ENCODE measurements at places on chromosomes 4 and X. TPM values are rescaled to one million over a fixed set of nuclear protein-coding genes. Genes with fewer than 3 reads are reported as not detected.

GRCh38 chr4:186097386-186097785 lies 7.1 kb upstream of the FAM149A start:
- no peaks in the 10 kb centered on the region for H3K4me1 ChIP-seq
- no peak overlapping the region for H3K4me3 ChIP-seq
- H3K27me3 ChIP-seq: peaks cover 1% of the 10 kb centered on the region
- DNase-seq: no peak
- H3K27ac ChIP-seq: no peak overlapping the region
- no peaks in the 10 kb centered on the region for H3K36me3 ChIP-seq

- H3K4me1 ChIP-seq: peaks cover 18% of the 10 kb centered on the region
- no peak overlapping the region for H3K27ac ChIP-seq
- no peaks in the 10 kb centered on the region for H3K36me3 ChIP-seq
- DNase-seq: no peak
- H3K4me3 ChIP-seq: peak overlapping the region; percentile 76
Observed at GRCh38 chrX:125204681-125205132, 115.0 kb upstream of the TEX13C start.

DNA sequence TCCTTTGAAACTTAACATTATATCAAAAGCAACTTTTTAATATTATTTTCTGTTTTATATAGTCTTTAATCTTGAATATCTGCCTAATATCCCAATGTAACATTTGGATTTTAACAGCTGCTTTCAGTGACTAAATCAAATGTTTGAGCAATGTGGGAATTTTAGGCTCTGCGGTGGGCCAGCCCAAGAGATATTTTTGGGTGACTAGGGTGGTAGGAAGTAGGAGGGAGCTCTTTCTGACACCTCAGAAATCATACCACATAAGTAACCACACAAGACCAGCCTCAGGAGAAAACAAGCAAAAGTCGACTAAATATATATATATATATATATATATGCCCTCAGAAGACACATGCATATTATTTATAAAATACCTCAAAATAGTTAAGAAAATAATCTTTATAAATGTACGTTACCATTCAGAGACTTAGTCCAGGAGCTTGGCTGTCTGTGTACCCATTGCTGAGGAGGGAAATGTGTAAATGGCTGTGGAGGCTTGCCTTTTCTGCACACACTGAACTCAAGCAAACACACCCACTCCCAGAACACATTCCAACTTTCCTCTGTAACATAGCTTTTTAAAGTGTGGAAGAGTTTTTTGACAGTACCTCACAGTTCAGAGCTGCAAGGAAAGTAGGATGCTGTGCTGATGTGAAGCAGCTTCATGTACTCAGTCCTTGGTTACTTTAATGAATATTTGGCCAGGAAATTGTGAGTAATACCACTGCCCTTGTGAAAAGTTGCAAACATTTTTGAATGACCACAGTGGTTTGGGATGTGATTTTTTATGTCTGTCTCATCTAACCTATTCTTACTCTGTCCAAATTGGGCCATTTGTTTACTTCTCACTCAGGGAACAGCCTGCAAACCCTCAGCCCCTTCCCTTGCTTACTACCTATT lies at the start of gene RTL3:
TSS of gene RTL3 (minus strand) at position 484 of the 900 bp plus-strand sequence. CDS start 908 bp downstream, outside the sequence.
- no peak for DNase-seq
- no peaks in the 10 kb centered on the region for H3K27me3 ChIP-seq
- H3K27ac ChIP-seq: peak within 1 kb of the TSS; percentile 44

The CLGN gene
- total RNA-seq: not detected

GRCh38 chr4:54574500-54574899 lies 83.3 kb upstream of the KIT start:
- no peak overlapping the region for H3K27ac ChIP-seq
- no peak overlapping the region for H3K4me3 ChIP-seq
- H3K36me3 ChIP-seq: no peaks in the 10 kb centered on the region
- no peaks in the 10 kb centered on the region for H3K4me1 ChIP-seq

The GLRA3 gene
- not detected for total RNA-seq

DNA sequence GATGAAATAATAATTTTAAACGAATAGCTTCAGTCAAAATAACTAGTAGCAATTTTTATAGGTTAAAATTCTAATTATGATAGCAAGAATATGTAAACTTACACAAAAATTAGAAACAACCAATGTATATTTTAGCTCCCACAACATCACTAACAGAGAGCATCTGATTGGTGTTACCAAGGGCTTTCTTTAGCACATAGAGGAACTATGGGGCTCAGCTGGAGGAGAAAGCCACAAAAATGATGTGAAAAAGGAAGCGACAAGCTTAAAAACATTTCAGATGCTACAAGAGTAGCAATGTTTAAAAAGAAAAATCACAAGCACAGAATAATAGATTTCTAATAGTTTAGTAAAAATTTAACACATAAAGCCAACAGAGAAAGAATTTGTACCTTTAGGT lies 56.3 kb downstream of the ATP8A1 start:
- no peak overlapping the region for H3K4me3 ChIP-seq
- no peaks in the 10 kb centered on the region for H3K4me1 ChIP-seq
- no peaks in the 10 kb centered on the region for H3K27me3 ChIP-seq

GRCh38 chrX:91039777-91040176 lies 394.9 kb upstream of the PABPC5 start:
- H3K4me1 ChIP-seq: no peaks in the 10 kb centered on the region
- no peak overlapping the region for H3K27ac ChIP-seq
- no peak overlapping the region for H3K4me3 ChIP-seq
- no peaks in the 10 kb centered on the region for H3K36me3 ChIP-seq
- no peak for DNase-seq
- no peaks in the 10 kb centered on the region for H3K27me3 ChIP-seq

- no peak overlapping the region for H3K4me3 ChIP-seq
- no peak overlapping the region for H3K27ac ChIP-seq
Observed at GRCh38 chr4:86286726-86287125, 73.1 kb downstream of the MAPK10 start.

The FDCSP gene
- total RNA-seq: not detected

The UGT2B7 gene
- total RNA-seq: not detected

The GPR50 gene
- total RNA-seq: not detected

DNA sequence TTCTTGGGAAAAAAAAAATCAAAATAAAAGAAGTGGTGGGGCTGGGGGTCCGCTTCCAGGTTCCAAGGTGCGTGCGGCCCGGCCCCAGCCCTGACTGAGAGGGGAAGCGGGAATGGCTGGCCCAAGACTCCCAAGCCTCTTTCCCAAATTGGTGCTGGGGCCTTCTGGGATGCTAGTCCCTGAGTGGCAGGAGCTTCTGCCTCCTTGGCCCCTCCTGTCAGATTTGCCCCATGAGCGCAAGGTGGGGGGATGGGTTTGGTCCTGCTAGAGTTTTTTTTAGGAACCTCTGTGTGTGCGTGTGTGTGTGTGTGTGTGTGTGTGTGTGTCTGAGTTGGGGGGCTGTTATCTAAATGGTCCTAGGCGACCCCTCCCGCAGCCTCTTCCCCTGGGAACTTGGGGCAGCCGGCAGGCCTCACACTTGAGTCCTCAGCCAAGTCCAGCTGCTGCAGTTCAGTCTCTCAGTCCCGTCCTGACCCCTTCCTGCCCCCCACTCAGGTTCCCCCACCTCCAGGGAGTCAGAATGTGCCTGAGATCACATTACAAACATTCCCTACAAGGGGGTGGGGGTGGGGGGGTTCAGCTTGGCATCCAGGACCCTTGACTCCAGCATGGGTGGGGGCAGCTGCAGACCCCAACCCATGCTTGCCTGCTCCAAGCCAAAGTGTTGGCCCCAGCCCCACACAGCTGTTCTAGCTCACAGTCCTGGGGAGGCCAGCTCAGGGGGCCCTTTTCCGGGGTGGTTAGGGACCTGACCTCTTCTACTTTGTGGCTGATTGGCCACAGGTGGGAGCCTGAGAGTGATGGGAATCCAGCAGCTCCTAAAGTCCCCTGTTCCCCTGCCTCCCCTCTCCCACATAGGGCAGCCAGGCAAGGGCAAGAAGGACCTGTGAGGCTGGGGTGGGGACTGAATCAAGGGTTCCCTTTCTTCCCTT lies 4.0 kb downstream of the EFNB1 start:
- peaks cover 15% of the 10 kb centered on the region for H3K27me3 ChIP-seq
- no peaks in the 10 kb centered on the region for H3K36me3 ChIP-seq
- H3K4me1 ChIP-seq: peaks cover 16% of the 10 kb centered on the region
- no peak overlapping the region for H3K27ac ChIP-seq
- no peak overlapping the region for H3K4me3 ChIP-seq

The TMSB15C gene
- 4.3 TPM for total RNA-seq

The EVC gene
- 1.5 TPM for total RNA-seq

The DRD5 gene
- not detected for total RNA-seq

The NEUROG2 gene
- total RNA-seq: 0.18 TPM

GRCh38 chrX:54891573-54891972 lies 29.1 kb upstream of the TRO start:
- no peak overlapping the region for H3K27ac ChIP-seq
- no peaks in the 10 kb centered on the region for H3K36me3 ChIP-seq
- H3K27me3 ChIP-seq: peaks cover 5% of the 10 kb centered on the region
- no peak overlapping the region for H3K4me3 ChIP-seq
- no peaks in the 10 kb centered on the region for H3K4me1 ChIP-seq
- DNase-seq: peak; percentile 2

The PNMA5 gene
- not detected for total RNA-seq

DNA sequence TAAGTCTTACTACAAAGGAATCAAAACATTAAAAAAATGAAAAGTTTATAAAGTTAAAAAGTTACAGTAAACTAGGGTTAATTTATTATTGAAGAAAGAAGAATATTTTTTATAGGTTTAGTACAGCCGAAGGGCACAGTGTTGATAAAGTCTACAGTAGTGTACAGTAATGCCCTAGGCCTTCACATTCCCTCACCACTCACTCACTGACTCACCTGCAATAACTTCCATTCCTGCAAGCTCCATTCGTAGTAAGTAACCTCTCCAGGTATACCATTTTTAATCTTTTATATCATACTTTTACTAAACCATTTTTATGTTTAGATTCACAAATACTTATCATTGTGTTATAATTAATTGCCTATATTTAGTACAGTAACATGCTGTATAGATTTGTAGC lies 307.5 kb upstream of the FAM241A start:
- no peak overlapping the region for H3K27ac ChIP-seq
- no peaks in the 10 kb centered on the region for H3K4me1 ChIP-seq
- H3K4me3 ChIP-seq: no peak overlapping the region
- no peaks in the 10 kb centered on the region for H3K36me3 ChIP-seq

GRCh38 chrX:110086916-110087484 lies 84.1 kb downstream of the TMEM164 start:
- H3K4me1 ChIP-seq: peaks cover 18% of the 10 kb centered on the region
- DNase-seq: no peak
- no peaks in the 10 kb centered on the region for H3K27me3 ChIP-seq
- H3K36me3 ChIP-seq: no peaks in the 10 kb centered on the region

DNA sequence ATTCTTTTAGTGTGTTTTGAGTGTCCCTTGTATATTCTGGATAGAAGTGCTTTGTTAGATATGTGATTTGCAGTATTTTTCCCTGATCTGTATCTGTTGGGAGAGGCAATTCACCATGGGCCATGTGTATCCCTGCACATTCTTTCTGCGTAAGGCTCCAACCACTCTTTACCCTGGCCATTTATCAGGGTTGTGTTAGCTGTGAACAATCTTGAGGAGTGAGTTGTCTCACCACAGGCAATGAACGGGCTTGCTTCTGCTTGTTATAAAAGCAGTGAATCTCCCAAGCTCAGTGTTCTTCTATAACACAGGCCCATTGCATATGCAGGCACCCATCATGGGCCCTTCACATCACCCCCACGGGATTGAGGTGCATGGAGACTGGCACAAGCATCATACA lies 18.9 kb upstream of the SMIM10 start:
- no peaks in the 10 kb centered on the region for H3K36me3 ChIP-seq
- H3K4me3 ChIP-seq: no peak overlapping the region
- no peak overlapping the region for H3K27ac ChIP-seq
- H3K27me3 ChIP-seq: peaks cover 10% of the 10 kb centered on the region
- H3K4me1 ChIP-seq: no peaks in the 10 kb centered on the region

The AFF2 gene
- 1.5 TPM for total RNA-seq

GRCh38 chrX:68299898-68300297 lies 133.4 kb downstream of the OPHN1 start:
- no peaks in the 10 kb centered on the region for H3K4me1 ChIP-seq
- no peak overlapping the region for H3K4me3 ChIP-seq
- no peak overlapping the region for H3K27ac ChIP-seq
- H3K36me3 ChIP-seq: no peaks in the 10 kb centered on the region
- DNase-seq: no peak

- H3K4me3 ChIP-seq: no peak overlapping the region
- H3K4me1 ChIP-seq: peaks cover 20% of the 10 kb centered on the region
- no peaks in the 10 kb centered on the region for H3K36me3 ChIP-seq
- DNase-seq: no peak
Observed at GRCh38 chr4:108201774-108202173, 33.0 kb upstream of the LEF1 start.

DNA sequence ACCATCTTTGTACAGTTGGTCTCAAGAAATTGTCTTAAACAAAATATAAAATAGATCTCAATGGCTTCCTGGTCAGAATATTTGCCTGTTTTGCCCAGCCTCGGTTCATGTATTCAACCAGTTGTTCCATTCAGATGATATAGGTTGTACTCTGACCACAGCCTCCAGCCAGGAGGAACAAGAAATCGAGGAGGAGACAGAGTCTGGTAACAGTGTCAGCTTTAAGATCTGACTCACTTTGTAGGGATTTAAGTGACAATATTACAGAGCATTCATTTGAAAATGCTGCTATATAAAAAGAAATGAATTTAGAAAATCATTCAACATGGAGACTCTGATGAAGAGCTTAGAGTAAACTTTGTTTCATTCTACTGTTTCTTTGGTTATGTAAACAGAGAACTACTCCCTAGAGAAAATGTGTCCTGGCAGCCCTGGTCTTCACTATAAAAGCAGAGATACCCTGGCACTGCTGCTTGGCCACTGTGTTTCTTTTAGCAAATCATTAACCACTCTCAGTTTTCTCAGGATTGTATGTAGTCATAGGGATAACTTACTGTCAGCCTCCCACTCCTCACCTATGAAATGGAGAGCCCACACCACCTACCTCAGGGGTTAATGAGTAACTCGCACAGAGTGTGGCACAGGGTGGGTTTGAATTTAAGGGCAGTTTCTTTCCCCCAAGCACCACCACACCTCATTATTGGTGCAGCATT lies 53.5 kb downstream of the PAGE2 start:
- H3K27ac ChIP-seq: no peak overlapping the region
- H3K27me3 ChIP-seq: no peaks in the 10 kb centered on the region

DNA sequence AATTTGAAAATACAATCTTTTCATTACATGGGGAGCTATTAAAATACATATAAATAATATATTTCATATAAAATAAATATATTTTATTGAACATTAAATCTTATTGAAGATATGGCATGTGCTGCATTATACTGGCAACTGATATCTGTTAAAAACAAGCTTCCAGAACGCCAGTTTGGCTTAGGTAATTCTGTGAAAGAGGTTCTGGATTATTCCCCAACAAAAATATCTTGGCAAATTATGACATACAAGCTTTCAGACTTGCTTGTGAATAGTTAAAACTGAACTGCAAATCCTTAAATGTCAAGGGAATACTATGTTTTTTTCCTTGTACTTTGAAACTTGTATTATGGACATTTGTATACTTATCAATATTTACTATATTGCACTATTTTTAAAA lies 210.2 kb upstream of the LCORL start:
- H3K36me3 ChIP-seq: no peaks in the 10 kb centered on the region
- no peaks in the 10 kb centered on the region for H3K27me3 ChIP-seq
- DNase-seq: no peak
- no peak overlapping the region for H3K4me3 ChIP-seq

Measured in activated T-helper 1 cell treated with anti-CD3 and anti-CD28 coated beads, Interleukin-12 subunit alpha, Interleukin-12 subunit beta, Interleukin-2, Interleukin-4 antibody, amounts not matched to agents 30 ng/mL and 10 ng/mL and 1 ng/mL, durations not matched to agents 14 hours and 24 hours and 36 hours (primary cell).